Stimulated activated CD4-positive, alpha-beta T cell treated with anti-CD3 and anti-CD28 coated beads, Interleukin-1b, Interleukin-23, amount 100 ng/mL, for 24 hours (primary cell): ENCODE measurements at places on chromosomes 1 and 21.

- peak; percentile 33 for DNase-seq
These were observed 7.7 kb downstream of the PADI1 start for GRCh38 chr1:17212487-17213121.

DNA sequence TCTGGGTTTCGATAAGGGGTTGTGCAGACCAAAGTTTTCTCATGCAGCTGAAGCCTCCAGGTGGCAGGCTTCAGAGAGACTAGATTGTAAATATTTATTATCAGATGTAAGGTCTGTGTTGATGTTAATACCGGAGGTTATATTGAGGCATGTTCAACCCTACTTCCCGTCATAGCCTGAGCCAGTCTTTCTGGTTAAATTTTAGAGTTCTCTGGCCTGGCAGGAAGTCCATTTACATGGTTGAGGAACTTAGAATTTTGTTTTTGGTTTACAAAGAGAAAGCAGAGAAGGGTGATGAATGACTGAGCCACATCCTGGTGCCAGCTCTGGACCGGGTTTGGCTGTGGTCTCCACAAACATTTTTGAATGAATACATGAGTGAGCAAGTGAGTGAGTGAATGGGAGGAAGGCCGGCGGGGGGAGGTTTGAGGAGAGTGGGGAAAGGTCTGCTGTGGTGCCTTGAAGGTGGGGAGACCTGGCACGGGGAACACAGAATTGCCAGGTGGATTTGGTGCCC, 218.5 kb downstream of the DISC1 start:
- no peak for DNase-seq

DNA sequence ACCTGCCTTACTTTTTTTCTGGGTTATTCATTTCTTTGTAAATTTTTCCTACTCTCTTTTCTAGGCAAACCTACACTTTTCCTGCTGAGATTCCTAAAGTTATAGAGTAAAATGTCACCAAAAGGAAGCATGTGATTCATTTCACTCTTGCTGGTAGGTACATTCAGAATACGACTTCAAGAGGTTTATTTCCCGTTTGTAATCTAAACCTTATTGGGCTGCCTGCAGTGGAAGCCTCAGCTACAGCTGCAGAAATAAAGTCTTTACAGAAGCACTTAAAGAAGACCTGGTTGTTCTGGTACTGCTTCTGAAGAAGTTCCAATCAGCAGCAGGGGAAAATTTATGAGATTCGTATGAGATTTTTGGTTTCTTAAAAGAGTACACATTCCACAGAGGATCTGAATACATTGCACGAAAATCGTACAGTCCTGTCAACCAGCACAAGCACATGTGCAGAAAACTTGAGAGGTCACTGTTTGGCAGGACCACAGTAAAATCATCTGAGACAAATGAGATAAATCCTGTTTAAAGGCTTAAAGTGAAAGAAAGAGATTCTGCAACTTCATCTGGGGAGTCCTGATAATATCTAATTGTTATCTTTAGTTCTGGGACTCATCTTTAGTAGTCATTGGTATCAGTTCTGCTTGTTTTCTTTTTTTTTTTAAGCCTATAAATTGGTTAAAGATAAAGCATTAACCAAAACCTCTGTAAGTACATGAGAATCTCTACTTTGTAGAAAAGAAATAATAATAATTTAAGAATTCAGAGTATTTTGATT, 109.9 kb upstream of the ADGRL2 start:
- DNase-seq = no peak

DNA sequence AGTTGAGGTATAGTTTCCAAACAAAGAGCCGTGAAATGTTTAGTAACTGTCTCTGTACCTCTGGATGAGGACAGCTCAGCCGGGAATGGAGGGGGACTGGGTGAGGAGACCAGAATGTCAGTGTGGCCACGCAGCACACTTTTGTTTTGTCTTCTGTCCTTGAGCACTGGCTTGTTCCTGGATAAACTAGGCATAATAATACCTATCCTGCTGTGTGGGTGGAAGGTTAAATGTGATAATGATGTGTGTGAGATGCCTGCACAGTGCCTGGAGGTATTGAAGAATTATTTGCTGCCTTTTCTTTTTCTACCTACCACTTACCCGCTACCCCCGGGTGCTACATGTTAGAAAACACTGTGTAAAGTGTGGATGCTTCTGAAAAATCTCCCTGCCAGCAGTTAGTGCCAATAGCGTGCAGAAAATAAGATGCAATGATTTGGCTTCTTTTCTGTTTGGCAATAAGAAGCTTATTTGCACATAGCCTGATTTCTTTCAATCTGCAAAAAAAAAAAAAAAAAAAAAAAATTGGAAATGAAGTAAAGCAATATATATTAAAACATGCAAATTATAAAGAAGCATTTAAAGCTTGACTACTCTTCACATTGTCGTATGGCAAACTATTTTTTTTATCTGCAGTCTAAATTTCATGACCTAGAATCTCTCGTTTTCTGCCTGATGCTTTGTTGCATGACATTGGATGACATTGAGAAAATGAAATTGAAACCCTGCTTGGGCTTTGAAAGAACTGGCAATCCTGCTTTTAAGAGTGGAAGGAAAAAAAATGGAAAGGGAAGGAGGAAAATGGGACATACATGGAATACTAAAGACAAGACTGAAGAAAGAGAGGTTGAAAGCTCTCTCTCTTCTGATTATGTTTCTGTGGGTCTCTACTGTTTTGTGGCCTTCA, 89.5 kb downstream of the DISC1 start:
- DNase-seq = no peak

- DNase-seq = peak; percentile 3
These were observed 43.3 kb downstream of the GPR88 start for GRCh38 chr1:100581096-100581705.

DNA sequence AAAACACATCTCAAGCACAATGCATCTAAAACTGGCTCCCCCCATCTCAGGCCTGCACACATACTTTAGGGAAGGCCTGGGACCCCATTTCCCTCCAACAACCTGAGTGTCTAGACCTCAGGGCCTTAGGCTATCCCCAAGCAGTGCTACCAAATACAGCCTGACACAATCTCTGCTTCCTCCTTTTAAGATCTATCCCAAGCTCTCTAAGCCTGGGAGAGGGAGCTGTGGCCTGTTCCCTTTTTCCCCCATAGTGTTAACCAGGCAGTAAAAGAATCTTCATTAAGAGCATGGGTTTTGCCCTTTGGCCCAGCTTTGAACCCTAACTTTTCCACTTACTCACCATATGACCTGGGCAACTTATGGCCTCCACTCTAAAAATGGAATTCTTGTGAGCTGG, 10.8 kb upstream of the COL8A2 start:
- DNase-seq = no peak

- no peak for DNase-seq
These were observed 88.8 kb downstream of the MRPL39 start for GRCh38 chr21:25518491-25518911.

DNA sequence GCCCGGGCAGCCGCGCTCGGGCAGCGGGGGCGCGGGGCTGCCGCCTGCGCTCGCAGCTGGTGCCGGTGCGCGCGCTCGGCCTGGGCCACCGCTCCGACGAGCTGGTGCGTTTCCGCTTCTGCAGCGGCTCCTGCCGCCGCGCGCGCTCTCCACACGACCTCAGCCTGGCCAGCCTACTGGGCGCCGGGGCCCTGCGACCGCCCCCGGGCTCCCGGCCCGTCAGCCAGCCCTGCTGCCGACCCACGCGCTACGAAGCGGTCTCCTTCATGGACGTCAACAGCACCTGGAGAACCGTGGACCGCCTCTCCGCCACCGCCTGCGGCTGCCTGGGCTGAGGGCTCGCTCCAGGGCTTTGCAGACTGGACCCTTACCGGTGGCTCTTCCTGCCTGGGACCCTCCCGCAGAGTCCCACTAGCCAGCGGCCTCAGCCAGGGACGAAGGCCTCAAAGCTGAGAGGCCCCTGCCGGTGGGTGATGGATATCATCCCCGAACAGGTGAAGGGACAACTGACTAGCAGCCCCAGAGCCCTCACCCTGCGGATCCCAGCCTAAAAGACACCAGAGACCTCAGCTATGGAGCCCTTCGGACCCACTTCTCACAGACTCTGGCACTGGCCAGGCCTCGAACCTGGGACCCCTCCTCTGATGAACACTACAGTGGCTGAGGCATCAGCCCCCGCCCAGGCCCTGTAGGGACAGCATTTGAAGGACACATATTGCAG, 3.0 kb downstream of the ARTN start:
- DNase-seq = no peak

DNA sequence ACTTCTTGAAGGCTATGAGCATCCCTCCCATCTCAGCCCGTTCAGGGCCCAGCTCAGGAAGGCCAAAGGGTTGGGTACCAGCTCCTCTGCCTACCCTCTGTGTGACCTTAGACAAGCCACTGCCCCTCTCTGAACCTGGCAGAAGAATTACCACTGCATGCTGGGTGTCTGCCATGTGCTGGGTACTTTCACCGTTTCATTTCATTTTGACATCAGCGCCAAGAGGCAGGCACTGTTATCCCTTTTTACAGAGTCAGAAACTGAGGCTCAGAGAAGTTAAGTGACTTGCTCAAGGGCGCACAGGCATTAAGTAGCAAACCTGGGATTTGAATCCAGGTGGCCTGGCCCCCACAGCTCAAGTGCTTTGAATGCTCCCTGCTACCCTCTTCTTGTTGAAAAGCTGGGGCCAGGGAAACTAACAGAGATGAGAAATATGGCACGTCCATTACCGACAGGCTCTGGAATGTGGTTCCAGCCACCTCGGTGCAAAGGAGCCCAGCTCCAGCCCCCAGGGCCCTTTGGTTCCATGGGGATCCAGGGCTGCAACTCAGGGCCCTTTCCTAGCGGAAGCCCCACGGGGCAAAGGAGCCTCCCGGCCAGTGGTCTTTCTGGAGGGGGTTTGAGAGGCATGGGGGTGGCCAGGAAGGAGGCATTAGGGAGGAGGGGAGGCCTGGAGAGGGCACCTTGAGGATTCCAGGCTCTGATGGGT, 6.5 kb downstream of the TMEM82 start:
- no peak for DNase-seq

- no peak for DNase-seq
These were observed 39.8 kb upstream of the LRP8 start for GRCh38 chr1:53367503-53368313.
